ENCODE measurements at places on chromosomes 4 and X.

DNA sequence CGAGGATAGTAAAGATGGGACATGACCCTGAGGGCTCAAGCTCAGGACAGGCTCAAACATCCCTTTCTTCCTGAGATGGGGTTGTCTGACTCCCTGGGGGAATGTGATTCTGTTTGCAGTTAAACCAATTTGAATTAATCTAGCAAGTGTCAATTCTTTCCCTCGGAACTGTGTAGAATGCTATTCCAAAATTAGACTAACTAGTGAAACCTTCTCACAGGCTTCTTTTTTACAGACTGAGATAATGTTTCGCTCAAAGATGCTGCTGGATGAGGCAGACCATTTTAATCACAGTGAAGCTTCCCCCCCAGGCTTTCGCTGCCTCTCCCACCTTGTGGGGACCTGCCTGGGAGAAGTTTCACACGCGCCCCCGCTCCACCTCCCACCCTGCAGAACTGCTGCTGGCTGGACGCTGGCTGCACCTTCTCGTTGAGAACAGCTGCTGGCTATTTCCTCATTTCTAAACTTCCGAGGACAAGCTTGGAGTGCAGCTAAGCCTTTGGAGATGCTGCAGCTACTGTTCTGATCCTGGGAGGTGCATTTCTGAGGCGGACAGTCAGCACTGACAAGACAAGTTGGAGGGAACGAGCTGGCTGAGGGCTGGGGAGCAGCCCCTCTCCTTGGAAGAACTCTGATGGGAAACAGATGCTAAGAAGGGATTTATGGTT is 297.8 kb downstream of the RAPGEF2 start:
- DNase-seq: no peak

DNA sequence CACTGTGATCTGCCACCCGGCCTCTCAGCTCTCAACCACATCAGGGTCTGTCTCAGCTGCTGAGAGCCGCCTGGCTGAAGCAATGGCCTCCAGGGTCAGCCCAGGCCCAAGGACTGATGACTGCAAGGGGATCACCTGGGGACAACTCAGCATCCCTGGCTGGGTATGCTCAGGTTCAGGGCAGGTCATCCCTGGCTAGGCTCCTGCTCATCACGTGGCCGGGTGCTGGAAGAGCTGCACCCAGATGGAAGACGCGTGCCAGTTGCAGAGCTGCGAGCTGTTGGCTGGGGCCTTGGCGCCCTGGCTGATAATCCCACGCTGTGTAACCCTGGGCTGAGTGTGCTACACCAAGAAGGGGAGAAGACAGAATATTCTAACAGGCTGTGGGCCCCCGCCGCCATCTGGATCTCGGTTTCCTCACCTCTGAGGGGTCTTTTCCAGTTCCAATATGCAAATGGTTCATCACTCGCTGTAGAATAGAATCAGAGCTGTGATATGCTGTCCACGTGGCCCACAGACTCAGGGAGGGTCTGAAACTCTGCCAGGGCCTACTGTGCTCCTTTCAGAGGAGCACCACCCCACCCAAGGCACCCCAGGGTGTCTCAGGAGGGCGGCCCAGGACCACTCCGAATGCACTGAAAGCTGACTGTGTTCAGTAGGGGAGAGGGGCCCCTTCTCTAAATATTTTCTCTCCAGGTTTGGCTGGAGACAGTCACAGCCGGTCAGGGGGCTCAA is 338.8 kb downstream of the BCOR start:
- no peak for DNase-seq

- DNase-seq: no peak
Measured at GRCh38 chr4:165325732-165326512, 1.5 kb upstream of the MSMO1 start.

GRCh38 chrX:48698306-48698705 is 1.8 kb downstream of the SUV39H1 start:
- no peak for DNase-seq

GRCh38 chr4:46211406-46211805 is 87.6 kb upstream of the GABRG1 start:
- DNase-seq: no peak

- DNase-seq: no peak
Measured at GRCh38 chr4:140351093-140352075, 22.1 kb upstream of the SCOC start.

DNA sequence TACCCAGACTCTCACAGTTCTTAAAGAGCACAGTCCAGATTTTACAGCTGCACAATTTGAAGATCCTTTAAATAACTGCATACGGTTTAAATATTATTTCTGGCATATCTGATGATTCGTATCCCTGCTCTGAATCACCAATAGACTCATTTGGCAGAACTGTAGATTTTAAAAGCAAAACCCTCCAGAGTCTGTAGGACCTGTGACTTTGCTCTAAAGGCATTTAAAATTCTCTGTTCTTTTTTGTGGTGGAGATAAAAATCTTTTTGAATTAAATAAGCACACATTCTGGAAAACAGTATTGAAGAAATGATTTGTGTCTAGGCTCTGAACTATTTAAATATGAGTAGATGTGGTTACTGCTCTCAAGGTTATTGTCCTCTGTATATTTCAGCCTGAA is 246.2 kb upstream of the PITX2 start:
- no peak for DNase-seq

DNA sequence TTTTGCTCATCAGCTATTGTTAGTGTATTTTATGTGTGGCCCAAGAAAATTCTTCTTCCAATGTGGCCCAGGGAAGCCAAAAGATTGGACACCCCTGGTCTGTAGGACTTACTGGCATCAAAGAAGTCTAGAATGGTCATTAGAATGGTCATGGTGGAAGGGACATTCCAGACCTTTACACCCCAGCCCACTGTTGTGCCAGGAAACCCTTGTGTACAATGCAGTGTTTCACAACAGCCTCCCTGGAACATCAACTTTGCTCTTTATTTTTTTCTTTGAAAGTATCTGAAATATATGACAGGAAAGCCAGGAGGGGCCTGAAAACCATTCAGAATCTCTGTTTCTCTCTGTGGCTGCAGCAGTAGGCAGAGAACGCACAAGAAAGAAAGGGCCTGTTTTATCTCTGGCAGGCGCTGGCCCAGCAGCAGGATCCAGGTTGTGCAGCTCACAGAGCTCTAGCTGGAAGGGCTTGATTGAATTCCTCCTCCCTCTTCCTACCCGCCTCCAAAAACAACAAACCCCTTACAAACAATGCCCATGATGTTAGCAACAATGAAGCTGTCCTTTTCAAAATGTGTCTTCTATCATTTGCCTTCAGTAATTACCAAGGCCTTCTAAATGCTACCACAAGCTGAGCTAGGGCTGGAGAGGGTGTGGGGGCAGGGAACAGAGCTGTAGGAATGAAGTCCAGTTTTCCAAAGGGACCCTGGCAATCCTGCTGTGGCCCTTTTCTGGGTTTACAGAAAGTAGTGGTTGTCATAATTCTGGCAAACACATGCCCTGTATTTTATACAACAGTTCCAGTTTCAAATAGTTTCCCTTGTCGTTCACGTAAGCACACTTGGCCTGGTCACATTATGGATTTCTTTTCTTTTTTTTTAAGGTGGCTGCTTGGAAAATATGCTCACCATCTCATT is 32.3 kb upstream of the TFDP3 start:
- DNase-seq: no peak

GRCh38 chr4:24662542-24662941 is 78.2 kb upstream of the DHX15 start:
- no peak for DNase-seq

DNA sequence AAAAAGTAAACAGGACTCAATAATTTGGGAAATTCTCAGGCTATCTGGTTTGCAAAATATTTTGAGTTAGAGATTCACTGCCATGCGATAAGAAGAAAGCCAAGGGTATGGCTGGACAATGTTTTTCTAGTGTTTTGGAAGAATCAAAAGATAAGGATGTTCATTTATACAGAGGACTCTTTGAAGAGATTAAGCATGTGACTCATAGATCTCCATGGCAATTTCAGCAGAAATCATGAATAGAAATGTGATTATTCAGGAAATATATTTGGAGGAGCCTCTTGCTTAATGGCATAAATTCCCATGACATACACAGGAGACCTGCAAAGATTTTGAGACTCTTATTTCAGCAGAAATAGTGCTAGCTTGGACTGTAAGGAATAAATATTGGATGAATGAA is 16.7 kb upstream of the FRAS1 start:
- DNase-seq: no peak

GRCh38 chrX:120823556-120823955 is 52.1 kb downstream of the CT47B1 start:
- no peak for DNase-seq

DNA sequence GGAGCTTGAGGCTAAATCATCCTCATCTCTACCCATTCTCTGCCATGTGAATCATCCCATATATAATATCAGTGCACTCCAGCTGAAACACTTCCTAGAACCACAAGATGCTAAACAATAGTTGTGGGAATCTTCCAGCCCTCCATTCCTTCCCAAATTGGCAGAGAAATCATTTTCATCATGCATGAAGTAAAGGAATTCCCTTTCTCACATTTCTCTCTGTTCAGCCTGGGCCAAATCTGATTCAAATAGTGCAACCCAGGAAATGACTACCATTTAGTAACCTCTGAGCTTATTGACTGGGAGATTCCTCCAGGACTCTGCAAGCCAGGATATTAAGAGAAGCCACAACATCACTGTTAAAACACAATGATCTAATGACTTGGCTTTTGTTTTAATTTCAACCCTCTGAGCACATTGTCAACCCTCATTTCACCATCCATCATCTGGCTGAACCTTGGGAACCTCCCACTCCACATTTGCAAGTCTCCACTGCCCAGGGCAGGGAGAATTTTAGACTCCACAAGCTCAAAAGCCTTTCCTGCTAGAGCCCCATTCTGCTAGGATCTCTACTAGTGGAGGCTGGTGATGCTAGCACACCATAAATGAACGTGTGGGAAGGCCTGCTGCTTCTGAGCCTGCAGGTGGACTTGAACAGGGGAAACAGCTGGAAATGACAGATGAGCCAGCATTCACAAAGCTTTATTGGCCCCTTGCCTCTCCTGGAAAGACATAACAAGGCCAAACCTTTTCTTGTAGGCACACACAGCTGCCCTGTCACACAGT is 133.9 kb downstream of the TET2 start:
- no peak for DNase-seq

- no peak for DNase-seq
Measured at GRCh38 chr4:89757154-89757719, 79.7 kb downstream of the SNCA start.

- no peak for DNase-seq
Measured at GRCh38 chrX:139126493-139126892, 404.0 kb upstream of the F9 start.

DNA sequence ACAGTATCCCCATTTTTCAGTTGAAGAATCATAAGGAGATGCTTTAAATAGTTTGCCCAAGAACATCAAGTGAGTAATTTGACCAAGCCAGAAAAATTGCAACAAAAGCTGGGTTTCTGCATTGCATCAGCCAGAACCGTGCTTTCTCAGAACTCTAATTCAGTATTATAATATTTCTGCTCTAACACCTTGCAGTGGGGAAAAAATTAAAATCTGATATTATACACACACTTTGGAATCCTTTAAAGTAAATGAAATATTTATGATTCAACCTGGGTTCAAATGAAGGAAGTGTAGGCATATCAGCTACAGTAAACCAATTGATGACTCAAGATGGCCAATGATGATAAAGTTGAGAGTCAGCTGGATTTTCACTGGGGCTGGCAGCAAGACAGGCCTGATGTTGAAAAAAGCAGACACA is 387.6 kb upstream of the ZFP42 start:
- no peak for DNase-seq

- DNase-seq: no peak
Measured at GRCh38 chr4:182547435-182547834, 304.2 kb downstream of the TENM3 start.

DNA sequence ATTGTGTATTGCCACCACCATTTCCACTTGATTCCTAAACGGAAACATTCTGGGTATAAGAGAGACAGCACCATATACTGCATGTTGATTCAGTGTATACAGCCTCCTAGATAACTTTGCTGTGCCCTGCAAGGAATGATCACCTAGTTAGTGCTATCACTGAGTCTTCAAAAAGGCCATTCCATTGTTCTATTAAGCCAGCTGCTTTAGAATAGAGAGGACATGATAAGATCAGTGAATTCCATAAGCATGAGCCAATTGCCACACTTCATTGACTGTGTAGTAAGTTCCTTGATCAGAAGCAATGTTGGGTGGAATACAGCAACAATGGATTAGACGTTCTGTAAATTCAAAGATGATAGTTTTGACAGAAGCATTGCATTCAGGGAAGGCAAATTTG is 1047.3 kb downstream of the PCDH18 start:
- DNase-seq: no peak

- DNase-seq: no peak
Measured at GRCh38 chrX:119646515-119646914, 40.3 kb upstream of the NKRF start.

DNA sequence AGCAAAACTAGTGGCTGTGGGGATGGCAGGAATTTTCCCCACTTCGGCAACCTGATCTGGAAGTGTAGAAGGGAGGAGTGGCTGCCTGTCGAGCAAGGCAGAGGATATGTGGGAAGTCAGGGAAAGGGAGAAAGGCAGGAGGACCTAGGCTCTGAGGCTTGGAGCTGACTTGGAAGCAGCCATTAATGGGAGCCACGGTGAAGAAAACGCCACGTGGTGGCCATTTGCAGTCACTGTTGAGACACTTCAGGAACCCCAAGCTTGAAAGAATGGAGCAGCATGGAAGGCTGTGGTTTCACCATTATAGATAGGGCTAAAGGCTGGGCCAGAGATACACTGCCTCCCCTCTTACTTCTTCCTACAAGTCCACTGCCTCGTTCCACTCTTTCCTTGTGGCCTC is 41.8 kb upstream of the MAML3 start:
- no peak for DNase-seq

DNA sequence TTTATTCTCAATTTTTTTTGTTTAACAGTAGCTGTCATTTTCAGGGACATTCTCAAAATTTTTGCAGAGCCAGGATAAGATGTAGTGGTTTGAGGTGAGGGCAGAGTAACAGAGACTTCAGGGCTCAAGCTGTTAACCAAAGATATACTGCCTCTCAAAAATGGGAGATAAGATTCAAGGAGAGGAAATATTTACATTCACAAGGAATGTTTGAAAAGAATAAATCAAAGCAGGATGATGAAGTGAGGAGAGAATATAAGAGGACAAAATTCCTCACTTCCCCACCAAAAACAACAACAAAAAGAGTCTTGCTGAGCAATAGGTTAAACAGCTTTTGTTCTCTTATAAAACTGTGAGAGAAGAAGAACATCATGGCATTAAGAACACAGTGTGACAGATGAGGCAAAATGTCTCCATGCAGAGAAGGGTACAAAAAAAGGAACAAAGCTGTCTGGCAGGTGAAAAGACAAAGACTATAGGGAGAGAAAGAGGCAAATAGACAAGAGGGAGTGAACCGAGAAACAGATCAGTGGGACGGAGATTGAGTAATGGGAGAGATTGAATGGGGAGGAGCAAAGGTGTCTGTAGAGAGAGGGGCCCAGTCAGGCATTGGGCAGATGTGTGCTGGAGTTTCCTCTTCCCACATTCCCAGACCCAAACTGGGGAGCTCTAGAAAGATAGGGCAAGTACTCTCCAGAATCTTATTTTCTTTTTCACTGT is 106.1 kb upstream of the TMEM150C start:
- no peak for DNase-seq

- DNase-seq: no peak
Measured at GRCh38 chr4:52904421-52904820, 42.3 kb downstream of the RASL11B start.

Data from stimulated activated CD4-positive, alpha-beta T cell treated with anti-CD3 and anti-CD28 coated beads, Interleukin-1b, Interleukin-23, amount 100 ng/mL, for 24 hours (primary cell).